ENCODE measurements at places on chromosomes 12 and 14.

GRCh38 chr12:26519462-26519861 lies 313.5 kb downstream of the ITPR2 start:
- no peak for DNase-seq

- DNase-seq: no peak
Measured at GRCh38 chr12:7123806-7124522, 4.7 kb downstream of the RBP5 start.

GRCh38 chr12:75571656-75572205 lies 60.3 kb upstream of the KRR1 start:
- no peak for DNase-seq

DNA sequence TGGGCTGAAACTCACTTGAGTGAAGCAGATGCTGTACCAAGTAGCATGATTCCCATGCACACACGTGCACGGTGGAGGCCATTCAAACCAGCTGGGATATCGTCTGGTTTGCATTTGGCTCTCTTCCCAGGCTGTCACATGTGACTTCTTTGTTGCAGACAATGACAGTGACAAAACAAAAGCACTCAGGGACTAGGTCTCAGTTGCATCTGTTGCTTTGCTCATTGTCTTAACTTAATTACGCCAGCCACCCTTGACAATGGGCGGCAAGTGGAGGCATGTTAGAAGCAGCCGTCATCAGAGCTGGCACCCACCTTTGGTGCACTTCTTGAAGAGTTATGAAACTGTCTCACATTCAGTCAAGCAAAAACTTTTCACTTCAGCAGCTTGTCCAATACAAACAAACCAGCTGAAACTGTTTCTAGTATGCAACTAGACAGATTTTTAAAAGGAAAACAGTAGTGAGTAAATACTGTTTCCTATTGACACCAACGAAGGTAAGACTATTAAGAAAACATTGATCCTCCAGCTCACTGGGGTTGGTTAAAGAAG lies 74.3 kb downstream of the IGF1 start:
- DNase-seq: peak; percentile 63

DNA sequence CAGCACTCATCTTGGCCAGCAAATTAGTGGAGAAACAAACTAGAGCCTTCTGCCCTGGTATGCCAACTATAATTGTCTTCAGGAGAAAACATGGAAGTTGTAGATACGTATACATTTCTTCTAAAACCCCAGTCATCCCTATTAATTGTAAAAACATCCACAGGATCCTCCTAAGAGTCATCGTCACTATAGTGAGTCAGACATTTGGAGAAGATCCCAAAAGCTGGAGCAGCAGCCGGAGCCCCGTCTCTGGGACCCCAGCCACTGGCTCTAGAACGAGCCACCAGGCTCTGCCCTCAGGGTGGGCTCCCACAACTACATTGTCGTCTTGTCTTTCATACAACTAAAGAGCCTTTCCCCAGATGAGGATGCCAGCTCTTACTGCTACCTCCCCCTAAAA lies 15.5 kb downstream of the PRKAB1 start:
- DNase-seq: no peak

DNA sequence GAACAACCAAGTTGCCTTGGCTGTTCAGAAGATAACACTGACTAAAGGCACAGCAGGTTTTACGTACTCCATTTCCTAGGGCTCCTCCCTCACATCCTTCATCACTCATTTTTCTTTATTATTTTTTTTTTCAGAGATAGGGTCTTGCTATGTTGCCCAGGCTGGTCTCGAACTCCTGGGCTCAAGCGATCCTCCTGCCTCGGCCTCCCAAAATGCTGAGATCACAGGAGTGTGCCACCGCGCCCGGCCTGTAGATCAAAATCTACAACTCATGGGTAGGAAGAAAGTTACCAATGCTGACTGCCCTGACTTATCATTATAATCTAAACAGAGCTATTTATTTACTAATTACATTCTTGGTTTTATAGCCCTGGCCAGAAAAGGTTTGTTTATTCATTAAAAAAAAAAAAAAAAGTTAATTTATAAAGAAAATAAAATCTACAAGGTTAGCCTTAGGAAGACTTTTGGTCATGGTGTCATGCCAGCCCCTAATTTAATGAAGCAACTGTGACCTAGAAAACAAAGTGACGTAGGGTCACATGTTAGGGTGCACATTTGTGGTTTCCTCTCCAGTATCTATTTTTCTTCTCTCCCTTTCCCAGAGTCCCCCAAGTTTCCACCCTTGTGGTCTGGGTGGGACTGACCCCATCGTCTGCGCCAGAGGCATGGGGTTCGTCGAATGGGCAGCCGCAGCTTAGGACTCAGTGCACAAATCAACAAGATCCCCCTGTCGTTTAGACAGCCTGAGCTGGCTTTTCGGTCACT lies 19.0 kb upstream of the FOXN3 start:
- no peak for DNase-seq

- DNase-seq: no peak
Measured at GRCh38 chr12:28795311-28795710, 353.8 kb upstream of the FAR2 start.

- no peak for DNase-seq
Measured at GRCh38 chr14:63009495-63009894, 35.8 kb downstream of the KCNH5 start.

GRCh38 chr14:67785270-67786109 lies 30.9 kb downstream of the ZFYVE26 start:
- DNase-seq: no peak

GRCh38 chr14:68608574-68608962 lies 184.3 kb downstream of the ZFP36L1 start:
- DNase-seq: no peak

DNA sequence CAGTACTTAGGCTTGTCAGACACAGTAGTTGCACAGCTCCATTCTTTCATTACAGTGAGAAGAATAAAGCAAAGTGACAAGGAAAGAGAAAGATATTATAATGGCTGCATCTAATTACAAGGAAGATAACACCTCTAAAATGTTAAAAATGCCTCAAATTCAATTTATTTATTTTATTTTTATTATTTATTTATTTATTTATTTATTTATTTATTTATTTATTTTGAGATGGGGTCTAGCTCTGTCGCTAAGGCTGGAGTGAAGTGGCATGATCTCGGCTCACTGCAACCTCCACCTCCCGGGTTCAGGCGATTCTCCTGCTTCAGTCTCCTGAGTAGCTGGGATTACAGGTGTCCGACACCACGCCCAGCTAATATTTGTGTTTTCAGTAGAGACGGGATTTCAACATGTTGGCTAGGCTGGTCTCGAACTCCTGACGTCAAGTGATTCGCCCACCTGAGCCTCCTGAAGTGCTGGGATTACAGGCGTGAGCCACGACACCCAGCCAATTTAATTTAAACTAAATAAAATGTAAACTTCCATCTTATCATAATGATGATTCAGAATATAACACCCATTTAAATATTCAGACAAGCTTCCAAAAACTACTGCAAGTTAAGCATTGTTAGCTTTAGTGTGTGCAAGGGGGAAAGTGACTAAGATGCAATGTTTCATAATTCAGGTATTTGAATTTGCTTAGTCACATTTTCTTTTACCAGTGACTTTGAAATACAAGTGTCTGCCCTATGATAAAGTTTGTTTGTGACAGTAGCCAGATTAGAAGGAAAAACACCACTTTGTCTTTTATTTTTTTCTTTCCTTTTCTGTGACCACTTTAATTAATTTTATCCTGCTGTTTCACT lies 2.4 kb upstream of the CFAP54 start:
- no peak for DNase-seq

DNA sequence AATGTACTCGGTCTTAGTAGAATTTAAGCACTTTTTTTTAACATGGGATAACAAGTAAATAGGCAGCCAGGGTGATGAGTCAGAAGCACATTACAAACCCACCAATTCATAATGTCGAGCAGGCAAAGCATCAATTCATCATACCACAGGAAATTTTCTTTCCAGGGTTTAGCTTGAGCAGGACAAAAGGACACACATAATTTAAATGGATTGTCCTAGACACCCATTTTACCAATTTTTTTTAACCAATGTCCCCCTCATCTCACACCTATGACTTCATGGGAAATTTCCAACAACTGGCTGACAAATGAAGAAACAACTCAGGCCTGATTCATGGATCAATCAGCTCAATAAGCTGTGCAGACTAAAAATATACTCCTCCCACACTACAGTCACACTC lies 58.8 kb upstream of the FOXG1 start:
- no peak for DNase-seq

DNA sequence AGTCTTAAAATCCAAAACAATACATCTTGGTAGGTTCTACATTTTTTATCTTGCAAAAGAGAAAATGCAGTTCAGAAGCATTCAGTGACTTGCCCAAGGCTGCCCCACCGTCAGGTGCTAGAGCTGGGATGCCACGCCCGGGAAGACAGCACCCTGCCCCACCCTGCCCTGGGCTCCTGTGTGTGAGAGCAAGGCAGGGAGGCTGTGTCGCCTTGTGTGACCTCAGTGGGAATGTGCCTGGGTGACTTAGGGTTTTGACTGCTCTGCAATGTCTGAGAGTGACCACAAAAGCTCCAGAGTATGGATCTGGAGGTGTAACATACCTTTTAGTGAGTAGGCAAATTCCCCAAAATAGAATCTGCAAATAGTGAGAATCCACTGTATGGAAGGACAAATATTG lies 60.0 kb downstream of the AACS start:
- DNase-seq: no peak

DNA sequence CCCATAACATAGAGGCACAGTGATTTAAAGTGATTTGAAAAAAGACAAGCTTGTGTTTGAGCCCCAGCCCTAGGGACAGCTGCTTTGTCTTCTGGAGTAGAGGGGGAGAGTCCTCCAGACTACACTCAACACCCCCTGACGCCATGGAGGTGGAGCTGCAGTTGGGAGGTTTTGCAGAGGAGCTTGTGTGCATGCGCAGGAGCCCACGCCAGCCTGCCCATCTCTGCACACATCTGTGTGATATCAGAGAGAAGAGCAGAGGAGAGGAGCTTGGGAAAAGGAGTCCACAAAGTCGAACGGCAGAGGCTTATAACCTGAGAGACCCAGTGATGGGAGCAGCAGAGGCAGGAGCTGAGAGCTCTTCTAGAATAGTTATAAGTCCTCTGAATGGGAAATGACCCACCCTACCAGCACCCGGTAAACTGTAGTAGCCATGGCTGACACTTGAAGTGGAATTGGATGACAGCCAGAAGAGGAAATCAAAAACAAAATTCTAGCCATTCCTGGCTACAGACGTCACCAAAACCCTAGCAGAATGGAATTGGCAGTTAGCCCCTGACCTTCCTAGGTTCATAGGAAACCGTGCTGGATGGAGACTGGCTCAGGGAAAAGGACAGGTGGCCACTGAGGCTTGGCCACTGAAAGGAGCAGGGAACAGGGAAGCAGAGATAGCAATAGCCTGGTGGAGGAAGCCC lies 185.1 kb upstream of the VASH1 start:
- DNase-seq: no peak

DNA sequence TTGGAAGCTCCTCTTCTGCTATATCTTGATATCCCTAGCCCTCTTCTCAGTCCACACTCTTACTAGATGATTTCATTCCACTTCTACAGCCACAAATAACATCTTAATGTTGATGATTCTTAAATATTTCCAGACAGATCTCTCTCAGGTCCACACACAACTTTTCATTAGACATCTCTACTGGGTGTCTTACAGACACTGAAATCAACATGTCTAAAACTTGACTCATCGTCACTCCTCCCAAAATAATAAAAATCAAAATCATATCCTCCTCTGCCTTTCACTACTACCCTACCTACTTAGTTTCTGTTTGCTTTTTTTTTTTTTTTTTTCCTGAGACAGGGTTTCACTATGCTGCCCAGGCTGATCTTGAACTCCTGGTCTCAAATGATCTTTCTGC lies 11.9 kb downstream of the PRDM4 start:
- DNase-seq: no peak

DNA sequence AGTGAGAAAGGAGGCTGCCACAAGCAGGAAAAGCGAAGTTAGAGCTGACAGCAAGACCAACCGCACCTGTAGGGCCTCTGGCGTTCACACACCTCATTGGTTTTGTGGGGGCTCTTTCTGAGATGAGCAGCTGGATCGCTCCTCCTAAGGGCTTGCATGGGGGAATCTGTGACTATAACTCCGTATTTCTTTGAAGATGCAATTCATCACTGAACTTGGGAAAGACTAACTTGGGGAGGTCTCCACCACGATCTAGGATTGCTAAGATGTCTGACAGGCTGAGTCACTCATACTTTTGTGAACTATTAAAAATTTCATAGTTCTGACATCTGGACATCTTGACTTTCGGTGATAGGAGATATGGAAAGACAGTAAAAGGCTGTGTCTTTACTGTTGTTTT lies 173.6 kb downstream of the ETV6 start:
- no peak for DNase-seq

- DNase-seq: no peak
Measured at GRCh38 chr14:88333036-88333435, 10.0 kb upstream of the KCNK10 start.

DNA sequence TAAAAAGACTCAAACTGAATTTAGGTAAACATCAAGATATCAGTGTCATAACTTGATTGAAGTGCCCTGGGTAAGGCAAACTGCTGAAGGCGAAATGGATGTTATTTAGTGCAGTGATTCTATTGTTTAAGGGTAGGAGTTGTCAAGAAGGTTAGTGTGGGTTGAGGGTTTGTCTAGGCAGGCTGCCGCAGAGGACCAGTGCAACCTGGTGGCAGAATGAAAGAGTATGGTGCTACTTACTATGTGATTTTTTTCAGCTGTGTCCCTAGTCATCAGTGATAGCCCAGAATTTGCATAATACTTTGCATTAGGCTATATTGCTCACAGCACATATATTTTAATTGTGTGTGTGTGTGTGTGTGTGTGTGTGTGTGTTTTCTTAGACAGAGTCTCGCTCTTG lies 1127.0 kb downstream of the GALC start:
- no peak for DNase-seq

DNA sequence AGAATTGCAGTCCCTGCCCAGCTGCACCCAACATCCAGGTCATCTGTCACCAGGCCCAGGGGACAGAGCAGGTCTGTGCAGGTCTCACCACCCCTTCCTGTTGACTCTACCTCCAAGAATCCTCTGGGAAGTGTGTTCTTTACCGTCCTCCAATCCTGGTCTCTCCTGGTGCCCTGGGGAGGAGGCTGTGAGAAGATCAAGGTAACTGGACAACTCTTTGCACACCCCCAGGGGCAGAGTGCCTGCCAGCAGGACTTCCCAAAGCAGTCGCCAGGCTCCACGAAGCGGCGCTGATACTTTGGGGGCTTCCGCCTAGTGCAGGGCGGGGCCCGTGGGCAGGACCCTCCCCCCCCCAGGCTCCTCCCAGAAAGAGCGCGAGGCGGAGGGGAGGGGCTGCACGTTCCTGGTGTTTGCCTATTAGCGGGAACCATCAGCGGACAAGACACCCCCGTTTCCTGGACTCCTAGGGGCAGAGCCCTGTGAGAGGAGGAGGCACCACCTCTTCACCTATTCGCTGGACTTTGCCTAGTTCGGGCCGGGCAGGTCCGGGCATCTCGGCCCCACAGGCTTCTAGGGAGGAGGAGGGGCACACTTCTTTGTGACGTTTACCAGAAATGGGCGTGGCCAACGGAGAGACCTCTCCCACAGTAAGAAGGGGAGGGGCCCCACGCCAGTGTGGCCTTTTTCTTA lies 918.0 kb downstream of the AACS start:
- peak; percentile 84 for DNase-seq

- DNase-seq: no peak
Measured at GRCh38 chr12:97316321-97316720, 146.3 kb upstream of the RMST start.
